ENCODE measurements at places on chromosomes 1 and 21.

DNA sequence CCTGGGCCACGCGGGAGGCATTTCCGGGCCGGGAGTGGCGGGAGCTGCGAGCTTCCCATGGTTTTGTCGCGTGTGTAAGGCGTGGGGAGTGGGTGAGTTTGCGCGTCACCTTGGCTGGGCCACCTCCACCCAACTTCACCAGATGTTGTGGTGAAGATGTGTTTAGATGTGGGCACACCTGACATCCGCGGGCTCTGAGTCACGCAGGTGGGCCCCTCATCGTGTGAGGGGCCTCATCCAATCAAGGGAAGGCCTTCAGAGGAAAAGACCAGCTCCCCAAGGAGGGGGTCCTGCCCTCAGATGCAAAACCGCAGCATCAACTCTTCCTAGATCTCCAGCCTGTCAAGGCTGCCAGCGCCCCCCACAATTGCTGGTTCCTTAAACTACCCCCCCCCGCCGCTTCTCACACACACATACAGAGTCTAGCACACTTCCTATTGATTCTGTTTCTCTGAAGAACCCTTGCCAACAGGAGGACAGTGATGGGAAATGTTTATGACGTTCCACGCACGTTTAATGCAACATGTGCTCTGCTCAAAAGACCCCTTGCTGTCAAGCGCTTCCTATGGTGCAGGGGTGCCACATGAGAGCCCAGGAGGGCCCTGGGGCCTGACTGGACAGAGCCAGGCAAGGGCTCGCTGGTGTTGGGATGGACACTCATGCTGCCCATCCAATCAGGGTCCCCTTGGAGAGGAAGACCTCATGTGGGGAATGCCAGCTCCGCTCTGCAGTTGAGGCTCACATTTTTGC is 11.9 kb downstream of the ACTRT2 start:
- no peak for DNase-seq

- no peak for DNase-seq
Measured at GRCh38 chr1:3082051-3082450, 13.0 kb downstream of the PRDM16 start.

DNA sequence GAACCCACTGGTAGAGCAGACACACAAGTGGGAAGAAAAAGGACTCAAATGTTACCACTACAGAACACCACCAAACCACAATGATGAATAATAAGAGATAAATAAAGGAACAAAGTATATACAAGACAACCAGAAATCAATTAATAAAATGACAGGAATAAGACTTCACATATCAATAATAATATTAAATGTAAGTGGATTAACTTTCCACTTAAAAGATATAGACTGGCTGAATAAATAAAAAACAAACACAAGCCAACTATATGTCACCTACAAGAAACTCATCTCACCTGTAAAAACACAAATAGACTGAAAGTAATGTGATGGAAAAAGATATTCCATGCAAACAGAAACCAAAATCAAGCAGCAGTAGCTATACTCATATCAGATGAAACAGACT is 6.9 kb upstream of the CLIC6 start:
- DNase-seq: no peak

- DNase-seq: no peak
Measured at GRCh38 chr1:205344066-205344928, 12.4 kb downstream of the KLHDC8A start.

GRCh38 chr1:95311014-95311413 is 77.0 kb downstream of the RWDD3 start:
- DNase-seq: no peak

GRCh38 chr1:107692580-107693345 is 272.2 kb downstream of the VAV3 start:
- DNase-seq: no peak

GRCh38 chr1:236451796-236452373 is 57.8 kb downstream of the EDARADD start:
- DNase-seq: peak; percentile 7

DNA sequence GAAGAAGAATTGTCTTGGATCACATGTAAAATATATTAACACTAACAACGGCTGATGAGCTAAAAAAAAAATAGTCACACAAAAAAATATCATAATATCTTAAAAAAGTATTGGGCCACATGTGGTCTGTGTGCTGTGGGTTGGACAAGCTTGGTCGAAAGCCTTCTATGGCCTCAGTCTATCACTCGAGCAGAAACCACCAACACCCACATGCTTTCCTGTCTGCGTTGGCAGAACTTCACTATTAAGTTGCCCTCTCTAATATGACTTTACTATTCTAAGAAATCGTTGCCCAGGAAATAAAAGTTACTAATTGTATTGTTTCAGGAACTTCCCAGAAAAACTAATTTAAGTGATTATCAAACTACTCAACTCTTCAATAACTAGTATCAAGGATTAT is 28.2 kb upstream of the ETS2 start:
- no peak for DNase-seq

DNA sequence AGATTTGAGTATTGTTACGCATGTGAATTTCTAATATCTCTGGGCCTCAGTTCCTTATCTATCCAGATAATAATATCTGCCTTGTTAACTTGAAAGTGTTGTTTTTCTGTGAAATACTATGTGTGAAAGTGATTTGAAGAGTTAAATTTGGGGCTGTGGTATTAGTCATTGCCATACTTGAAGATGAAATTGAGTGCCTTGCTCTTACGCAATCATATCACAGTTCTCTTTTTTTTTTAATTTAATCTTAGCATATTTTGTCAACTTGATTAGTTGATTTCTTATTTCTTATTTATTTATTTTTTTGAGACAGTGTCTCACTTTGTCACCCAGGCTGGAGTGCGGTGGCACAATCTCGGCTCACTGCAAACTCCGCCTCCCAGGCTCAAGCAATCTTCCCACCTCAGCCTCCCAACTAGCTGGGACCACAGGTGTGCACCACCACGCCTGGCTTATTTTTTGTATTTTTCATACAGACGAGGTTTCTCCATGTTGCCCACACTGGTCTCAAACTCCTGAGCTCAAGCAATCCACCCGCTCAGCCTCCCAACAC is 31.0 kb downstream of the AGO4 start:
- no peak for DNase-seq

DNA sequence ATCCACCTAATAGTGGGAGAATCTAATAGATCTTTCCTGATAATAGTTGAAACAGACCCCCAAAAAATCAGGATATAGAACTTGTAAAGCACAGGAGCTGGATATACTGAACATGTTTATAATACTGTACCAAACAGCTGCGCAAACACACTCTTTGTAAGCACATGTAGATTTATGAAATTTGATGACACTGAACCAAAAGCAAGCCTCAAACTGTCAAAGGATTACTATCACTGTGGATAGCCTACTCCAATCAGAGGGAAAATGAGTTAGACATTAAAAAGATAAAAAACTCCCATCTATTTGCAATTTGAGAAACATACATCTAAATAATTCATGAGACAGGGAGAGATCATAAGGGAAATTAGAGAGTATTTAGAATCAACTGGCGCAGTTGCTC is 26.1 kb downstream of the RCAN3 start:
- DNase-seq: no peak

- DNase-seq: peak; percentile 25
Measured at GRCh38 chr1:12604114-12604874, 13.7 kb downstream of the DHRS3 start.

DNA sequence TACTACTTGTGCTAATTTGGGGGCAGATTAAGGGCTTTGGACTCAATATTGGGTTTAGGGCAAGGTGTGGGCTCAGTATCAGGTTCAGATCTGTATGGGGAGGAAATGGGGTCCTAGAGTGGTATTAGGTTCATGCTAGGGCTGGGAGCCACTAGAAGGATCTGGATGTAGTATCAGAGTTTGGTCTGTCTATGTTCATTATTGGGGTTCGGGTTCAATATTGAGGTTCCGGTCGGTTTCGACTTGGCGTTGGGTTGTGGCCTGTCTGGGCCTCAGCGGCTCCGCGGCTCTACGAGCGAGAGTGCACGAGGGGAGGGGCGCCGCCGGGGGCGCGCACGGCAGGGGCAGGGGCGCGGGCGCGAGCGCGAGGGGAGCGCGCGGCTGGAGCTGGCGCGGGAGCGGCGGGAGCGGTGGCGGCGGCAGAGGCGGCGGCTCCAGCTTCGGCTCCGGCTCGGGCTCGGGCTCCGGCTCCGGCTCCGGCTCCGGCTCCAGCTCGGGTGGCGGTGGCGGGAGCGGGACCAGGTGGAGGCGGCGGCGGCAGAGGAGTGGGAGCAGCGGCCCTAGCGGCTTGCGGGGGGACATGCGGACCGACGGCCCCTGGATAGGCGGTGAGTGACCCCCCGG is at the start of gene PTPRF:
PTPRF (plus strand) TSS at position 401 of the 624 bp plus-strand sequence. CDS start 14,193 bp downstream, outside the sequence.
- DNase-seq: no peak

GRCh38 chr1:233722212-233722979 is 108.5 kb downstream of the KCNK1 start:
- no peak for DNase-seq

DNA sequence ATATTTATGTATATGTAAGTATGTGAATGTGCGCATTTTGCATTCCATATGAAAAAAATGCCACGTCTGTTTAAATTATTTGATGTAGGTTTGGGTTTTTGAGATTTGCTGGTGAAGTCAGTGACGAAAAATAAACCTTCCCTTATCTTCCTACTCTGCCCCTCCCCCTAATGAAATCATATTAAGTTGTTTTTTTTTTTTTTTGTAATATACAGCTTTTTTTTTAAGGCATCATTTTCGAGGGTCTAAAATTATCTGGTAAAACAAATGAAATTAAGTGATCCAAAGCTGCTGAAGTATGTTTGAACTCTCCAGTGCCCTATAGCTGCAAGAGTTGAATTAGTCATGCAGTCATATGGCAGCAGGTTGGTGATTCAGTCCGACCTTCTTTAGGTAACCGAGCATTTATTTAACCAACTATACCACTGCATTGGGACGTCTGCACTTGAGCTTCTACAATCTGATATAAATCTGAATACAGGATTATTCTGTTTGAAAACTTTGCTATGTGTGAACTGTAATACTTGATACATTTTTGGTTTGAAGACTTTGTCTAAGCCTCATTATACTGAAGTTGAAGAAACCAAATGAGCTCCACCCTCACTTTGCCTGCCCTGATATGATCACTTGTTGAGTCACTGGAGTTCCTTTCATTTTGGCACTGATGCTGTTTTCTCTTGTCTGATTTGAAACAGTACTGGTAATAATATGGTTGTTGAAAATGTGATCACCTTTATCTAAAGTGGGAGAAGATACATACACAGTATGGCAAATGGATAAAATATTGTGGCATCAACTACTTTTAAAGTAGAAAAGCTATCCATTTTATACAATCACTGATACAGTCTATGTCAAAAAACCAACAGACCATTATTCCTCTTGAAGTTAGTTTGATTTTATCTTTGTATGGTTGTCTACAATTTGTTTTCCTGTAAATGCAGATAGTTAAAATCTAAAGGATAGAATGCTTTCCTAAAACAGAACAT is 11.7 kb downstream of the PDIK1L start:
- no peak for DNase-seq
